ENCODE measurements at places on chromosomes 5 and 9.

- no peak for DNase-seq
Measured at GRCh38 chr9:69748304-69748703, 11.5 kb downstream of the PTAR1 start.

DNA sequence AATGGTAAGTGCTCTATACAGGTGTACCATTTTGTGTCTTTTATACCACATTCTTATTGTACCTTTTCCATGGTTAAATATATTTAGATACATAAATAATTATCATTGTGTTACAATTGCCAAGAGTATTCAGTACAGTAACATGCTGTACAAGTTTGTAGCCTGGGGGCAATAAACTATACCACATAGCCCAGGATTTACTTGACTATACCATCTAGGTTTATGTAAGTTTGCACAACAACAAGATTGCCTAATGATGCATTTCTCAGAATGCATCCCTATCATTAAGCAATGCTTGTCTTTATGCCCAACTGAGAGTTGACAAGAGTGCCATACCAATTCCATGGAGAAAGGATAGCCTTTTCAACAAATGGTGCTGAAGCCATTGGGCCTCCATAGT lies 136.7 kb upstream of the PJA2 start:
- DNase-seq: no peak

GRCh38 chr9:89012294-89013042 lies 21.2 kb downstream of the S1PR3 start:
- no peak for DNase-seq

GRCh38 chr9:127252410-127253318 lies 11.9 kb upstream of the GARNL3 start:
- no peak for DNase-seq

- DNase-seq: no peak
Measured at GRCh38 chr5:11268891-11269290, 507.9 kb upstream of the DAP start.

- no peak for DNase-seq
Measured at GRCh38 chr5:11104210-11104609, 343.2 kb upstream of the DAP start.

- no peak for DNase-seq
Measured at GRCh38 chr5:37823433-37824152, 16.2 kb downstream of the GDNF start.

All from Calu3 (cell line).